ENCODE measurements at places on chromosomes 16 and 17. TPM values are rescaled to one million over a fixed set of nuclear protein-coding genes. Genes with fewer than 3 reads are reported as not detected.

DNA sequence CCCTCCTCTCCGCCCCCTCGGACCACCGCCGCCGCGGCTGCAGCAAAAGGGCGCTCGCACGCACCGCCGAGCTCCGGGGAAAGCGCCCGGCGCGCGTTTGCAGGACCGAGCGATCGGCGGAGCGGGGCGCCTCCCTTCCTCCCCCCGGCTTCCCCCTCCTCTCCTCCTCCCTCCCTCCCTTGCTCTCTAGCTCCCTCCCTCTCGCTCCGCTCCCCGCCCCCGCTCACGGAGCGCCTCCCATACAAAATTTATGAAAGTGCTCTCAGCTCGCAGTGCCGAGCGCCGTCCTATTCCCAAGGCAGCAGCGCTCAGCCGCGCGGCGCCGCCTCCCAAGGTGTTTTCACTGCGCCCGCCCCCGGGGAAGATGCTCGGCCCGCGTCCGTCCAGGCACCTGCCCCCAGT lies at the start of gene RTN4RL1:
Gene RTN4RL1 (minus strand): TSS at position 115 of the 402 bp plus-strand sequence. CDS start 469 bp downstream, outside the sequence.
- peak; percentile 58 for DNase-seq

DNA sequence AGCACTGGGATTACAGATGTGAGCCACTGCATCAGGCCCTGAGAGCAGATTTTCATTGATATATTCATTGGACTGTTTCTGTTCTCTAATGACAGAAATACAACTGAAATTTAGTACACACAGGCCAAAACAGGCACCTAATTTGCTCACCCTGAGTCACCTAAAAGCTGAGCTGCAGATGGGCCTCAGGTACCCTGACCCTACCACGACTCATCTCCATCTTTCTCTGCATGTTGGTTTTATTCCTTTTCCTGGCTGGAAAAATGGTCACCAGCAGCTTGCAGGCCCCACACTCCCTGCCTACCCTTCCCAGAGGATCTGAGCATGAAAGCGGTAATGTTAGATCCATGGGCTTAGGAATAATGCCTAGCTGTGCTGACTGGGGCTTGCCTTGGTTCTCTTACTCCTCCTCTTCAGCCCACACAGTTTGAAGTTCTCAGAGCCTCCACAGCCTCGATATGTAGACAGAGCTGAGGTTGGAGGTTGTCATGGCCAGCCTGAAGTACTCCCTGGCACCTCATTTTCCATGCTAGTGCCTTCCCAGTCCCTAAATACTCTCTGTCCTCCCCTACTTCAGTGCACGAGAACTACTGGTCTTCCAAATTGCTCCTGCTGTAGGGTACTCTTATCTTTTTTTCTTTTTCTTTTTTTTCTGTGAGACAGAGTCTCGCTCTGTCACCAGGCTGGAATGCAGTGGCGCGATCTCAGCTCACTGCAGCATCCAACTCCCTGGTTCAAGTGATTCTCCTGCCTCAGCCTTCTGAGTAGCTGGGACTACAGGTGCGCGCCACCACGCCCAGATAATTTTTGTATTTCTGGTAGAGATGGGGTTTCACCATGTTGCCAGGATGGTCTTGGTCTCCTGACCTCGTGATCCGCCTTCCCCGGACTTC lies 51.1 kb downstream of the CENPV start:
- DNase-seq = peak; percentile 18

DNA sequence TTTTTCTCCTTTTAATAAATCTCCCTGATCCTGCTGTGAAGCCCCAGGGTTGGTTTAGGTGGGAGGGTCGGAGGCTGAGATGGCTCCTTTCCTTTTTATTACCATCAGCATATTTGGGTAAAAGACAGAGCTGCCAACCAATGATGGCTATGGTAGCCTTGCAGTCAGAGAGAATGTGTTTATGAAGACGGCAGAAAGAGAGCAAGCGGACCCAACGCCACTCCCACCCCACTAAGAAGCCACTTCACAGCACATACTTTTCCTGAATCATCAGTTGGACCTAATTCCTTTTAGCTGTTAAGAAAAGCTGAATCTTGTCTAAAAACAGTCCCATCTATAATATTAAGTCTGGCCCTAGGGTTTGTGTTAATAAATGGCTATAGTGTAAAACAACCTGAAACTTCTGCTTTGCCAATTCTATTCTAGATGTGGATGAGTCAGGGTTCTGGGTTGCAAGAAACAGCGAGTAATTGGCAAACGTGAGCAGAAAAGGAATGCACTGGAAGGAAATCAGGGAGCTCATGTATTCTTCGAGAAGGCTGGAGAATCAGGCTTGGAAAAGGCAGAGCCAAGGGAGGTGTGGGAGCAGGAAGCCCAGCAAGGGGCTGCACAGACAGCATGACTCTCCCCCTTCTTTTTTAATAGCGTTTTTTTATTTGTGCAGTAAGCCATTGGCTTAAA lies 34.0 kb upstream of the PRKCA start:
- DNase-seq = no peak

DNA sequence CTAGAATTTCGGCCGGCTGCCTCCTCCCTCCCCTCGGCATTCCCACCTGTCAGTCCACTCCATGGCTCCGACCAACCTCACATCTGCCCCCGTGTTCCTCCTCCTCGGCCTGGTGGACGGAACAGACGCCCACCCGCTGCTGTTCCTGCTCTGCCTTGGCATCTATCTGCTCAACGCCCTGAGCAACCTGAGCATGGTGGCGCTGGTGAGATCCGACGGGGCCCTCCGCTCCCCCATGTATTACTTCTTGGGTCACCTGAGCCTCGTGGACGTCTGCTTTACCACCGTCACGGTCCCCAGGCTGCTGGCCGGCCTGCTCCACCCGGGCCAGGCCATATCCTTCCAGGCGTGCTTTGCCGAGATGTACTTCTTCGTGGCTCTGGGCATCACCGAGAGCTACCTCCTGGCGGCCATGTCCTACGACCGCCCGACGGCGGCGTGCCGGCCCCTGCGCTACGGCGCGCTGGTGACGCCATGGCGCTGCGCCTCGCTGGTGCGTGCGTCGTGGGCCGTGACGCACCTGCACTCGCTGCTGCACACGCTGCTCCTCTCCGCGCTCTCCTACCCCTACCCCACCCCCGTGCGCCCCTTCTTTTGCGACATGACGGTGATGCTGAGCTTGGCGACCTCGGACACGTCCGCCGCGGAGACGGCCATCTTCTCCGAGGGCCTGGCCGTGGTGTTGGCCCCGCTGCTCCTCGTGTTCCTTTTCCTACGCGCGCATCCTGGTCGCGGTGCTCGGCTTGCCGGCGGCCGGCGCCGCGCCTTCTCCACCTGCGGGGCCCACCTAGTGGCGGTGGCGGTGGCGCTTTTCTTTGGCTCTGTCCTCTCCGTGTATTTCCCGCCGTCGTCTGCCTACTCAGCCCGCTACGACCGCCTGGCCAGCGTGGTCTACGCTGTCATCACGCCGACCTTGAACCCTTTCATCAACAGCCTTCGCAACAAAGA lies at the start of gene OR3A2:
Gene OR3A2 (minus strand): TSS at position 440 of the 948 bp plus-strand sequence.
- no peak for DNase-seq

ARL5C gene
- not detected for total RNA-seq

CACNG1 gene
- not detected for total RNA-seq

LRRC59 gene
- 40.9 TPM for total RNA-seq

DNA sequence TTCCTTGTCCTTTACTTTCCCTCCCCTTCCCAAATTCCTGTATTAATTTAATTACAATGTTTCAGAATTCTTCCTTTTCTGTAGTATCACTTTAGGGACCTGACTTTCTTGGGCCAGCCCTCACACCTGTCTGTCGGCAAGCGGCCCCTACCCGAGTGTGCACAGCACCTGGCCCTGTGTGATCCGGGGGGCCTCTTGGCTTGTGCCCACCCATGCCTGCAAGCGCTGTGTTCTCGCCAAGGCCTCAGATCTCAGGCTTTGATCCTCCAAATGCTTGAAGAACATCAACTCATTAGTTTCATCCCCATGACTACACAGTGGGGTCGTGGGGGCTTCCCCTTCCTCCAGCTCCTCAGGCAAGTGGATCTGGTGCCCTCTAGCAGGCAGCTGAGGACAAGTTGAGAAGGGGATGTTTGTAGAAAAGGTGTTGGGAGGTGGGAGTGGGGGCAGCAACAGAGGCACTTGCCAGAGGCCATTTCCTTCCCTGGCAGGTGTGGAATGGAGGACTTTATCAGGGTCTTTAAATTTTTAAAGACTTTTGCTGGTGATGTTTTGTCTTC lies 15.7 kb upstream of the CDH3 start:
- no peak for DNase-seq

HSPB9 gene
- total RNA-seq = 0.23 TPM

TMEM92 gene
- total RNA-seq = 1.6 TPM

- DNase-seq = no peak
These were observed 31.0 kb upstream of the ST6GALNAC1 start for GRCh38 chr17:76674600-76674999.

DNA sequence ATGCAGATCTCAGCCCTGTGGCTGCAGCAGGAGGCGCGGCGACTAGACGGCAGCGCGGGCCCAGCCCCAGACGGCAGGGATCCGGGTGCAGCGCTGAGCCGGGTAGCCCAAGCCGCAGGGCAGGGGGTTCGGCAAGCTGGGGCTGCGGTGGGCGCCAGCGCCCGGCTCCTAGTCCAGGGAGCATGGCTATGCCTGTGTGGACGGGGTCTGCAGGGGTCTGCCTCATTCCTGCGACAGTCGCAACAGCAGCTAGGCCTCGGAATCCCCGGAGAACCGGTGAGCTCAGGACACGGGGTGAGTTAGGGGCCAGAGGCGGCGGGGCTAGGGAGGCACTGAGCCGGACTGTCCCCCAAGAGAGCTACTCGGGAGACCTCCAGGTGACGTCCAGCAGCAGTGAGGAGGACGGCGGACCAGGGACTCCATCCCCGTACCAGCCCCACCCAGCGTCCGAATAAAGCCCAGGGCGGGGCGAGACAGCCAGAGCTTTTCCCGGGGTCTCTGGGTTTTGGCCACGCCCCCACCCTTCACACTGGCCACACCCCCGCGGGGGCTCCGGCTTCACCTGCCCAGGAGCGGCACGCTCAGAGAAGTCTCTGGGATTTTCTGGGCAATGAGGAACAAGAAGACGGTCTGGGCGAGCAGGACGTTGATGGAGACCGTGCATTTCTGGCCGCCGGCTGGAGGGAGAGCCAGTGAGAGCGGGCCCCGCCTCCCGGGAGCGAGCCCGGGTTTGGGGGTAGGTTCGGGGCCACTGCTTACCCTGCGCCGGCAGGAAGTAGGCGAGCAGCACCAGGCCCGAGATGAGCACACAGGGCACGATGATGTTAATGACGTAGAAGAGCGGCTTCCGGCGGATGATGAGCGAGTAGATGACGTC lies 1.1 kb downstream of the C17orf107 start:
- peak; percentile 23 for DNase-seq

GRCh38 chr16:88731699-88732098 lies 25.4 kb downstream of the CTU2 start:
- no peak for DNase-seq

TRPV2 gene
- 18.4 TPM for total RNA-seq

GRCh38 chr16:66427871-66428681 lies 981 bp downstream of the BEAN1 start:
- no peak for DNase-seq

KRT27 gene
- total RNA-seq = not detected

- no peak for DNase-seq
These were observed 1128.6 kb downstream of the CDH8 start for GRCh38 chr16:60907645-60908044.

GRCh38 chr17:40615068-40615840 lies 32.4 kb downstream of the SMARCE1 start:
- DNase-seq = peak; percentile 72

All from ovary (tissue), 10 donors.